ENCODE measurements at places on chromosomes 12 and 14. TPM values are rescaled to one million over a fixed set of nuclear protein-coding genes. Genes with fewer than 3 reads are reported as not detected.

DNA sequence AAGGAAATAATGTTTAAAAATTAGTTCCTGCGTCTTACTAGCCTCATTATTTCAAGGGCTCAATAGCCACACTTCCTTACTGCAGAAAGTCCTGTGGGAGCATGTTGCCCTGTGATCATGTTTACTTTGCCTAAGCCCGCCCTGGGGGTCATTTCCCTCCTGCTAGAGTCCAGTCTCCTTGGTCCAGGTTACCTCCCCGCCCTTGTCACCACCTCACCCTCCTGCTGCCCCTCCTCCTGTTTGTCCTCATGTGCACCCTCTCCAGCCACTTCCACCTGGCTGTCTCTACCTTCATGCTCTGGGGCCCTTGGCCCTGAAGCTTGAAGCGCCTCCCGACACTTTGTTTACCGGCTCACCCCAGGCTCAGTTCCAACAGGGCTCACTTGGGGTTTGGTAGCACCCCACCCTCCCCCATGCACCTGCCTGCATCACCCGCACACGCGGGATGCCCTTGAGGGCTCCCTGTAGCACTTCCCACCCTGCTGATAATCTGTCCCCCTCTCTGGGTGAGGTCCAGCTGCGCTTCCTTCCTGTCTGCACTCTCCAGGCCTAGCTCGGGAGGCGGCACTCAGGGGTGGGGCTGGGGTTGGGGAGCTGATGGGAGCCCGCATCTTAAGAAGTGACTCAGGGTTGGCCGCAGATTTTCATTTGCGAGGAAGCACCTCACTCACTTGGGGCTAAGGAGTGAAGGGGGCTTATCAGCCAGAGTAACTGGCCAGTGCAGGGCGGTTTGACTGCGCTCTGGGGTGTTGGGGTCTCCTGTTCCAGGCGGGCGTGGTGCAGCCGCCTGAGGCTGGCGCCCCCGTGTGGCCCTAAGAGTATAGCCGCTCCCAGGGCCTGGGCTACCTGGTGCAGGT is 40.1 kb downstream of the SMIM41 start:
- peak; percentile 70 for DNase-seq

Gene CD69
- total RNA-seq: 0.25 TPM

DNA sequence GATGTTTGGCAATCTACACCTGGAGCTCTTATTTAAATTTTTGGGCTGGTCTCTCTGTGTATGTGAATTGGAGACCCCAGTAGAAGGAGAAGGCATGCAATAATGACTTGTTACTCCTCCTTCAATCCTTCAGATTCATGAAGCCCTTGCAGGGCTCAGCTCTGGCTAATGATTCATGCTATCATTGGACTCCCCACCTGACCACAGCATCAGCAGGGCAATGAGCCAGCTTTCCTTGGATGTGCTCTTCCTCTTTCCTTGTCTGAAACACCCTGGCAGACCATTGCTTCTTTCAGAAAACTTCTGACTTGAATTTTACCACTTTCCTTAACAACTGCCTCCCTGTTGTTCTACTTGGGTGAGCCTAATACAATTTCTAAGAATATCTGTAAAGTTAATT is 1019.2 kb downstream of the AACS start:
- DNase-seq: peak; percentile 35

- DNase-seq: no peak
Observed at GRCh38 chr14:103314496-103315277, 19.4 kb upstream of the EIF5 start.

Gene NKX2-1
- not detected for total RNA-seq

GRCh38 chr14:92207012-92207927 is 85.5 kb downstream of the CPSF2 start:
- no peak for DNase-seq

DNA sequence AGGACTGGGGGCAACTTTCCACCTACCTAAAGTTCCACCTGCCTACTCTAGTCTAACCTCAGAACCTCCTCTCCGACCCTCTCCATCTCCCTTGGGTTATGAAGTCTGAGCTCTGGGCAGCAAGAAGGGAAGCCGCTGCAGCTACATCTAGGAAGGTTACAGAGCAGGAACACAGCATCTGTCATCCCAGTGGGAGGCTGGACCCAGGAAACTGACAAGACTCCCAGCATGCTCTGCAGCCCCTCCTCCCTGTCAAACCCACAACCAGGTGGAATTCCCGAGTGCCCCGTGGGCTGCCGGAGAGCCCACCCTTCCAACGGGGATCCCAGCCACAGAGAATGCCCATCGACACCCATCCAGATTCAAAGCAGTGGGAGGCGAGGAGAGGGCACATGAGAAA is 2.1 kb downstream of the TESC start:
- no peak for DNase-seq

Gene CLEC4E
- 59.4 TPM for total RNA-seq

Gene NYNRIN
- 2.4 TPM for total RNA-seq

GRCh38 chr14:76697246-76697905 is 63.9 kb upstream of the VASH1 start:
- DNase-seq: no peak

- DNase-seq: peak; percentile 59
Observed at GRCh38 chr14:33068626-33069025, 129.9 kb downstream of the NPAS3 start.

Gene MYH6
- total RNA-seq: not detected

Gene HVCN1
- total RNA-seq: 0.50 TPM

DNA sequence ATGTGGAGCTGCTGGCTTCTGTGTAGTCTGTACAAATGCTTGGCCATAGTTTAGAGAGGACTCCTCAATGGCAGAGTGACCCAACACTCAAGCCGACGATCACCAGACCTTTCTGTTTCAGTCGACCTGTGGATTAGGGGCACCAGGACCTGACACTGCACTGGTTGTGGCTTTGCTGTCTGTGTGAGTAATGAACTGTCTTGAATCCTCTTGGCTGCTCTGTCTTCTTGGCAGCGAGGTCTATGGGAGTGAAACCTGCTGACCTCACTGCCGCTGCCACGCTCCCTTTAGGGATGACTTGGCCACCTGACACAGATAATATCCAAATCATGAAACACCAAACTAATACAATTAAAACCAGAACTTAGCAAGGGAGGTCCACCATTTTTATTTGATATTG is 83.5 kb upstream of the C14orf180 start:
- no peak for DNase-seq

Gene ERH
- 150 TPM for total RNA-seq

DNA sequence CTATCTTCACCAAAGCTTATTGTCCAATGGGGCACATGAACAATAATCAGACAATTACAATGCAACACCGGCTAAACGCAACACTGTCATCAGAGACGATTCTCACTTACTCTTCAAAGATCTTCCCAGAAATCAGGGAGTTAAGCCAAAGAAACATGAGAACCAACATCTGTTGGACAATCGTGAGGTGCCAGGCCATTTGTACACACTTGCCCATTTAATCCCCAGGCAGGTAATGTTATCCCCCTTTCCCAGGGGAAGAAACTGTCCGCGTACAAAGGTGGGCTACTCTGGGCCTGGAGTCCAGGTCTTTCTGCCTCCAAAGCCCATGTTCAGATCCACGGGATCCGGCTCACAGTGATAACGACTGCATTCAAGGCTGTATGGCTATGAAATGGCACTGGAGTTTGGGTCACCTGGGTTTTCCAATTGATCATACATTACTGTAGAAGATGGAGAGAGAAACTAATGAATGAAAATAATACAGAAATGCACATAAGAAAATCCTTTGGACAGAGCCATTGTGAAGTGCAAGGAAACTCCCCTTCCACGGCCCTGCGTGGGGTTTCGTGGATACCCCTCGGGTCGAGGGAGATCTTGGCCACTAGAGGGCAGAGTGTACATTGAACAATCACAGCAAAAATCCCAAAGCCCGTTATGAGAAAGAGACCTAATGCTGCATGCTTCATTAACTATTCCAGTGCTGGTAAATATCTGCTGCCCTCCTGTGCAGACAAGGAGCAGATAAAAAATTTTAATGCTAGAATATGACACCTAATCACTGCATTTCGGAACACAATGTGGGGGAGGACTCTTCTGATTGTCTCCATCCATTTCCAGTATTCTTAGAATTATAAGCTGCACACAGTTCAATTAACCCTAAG is 111.4 kb downstream of the EGLN3 start:
- DNase-seq: peak; percentile 50

GRCh38 chr12:112851024-112851777 is 55.6 kb upstream of the OAS1 start:
- no peak for DNase-seq

GRCh38 chr14:20732477-20732876 is 13.2 kb upstream of the EDDM3A start:
- DNase-seq: no peak

- no peak for DNase-seq
Observed at GRCh38 chr14:47675466-47676314, at the start of gene MDGA2. Gene MDGA2 (minus strand): TSS chr14:47675605.

DNA sequence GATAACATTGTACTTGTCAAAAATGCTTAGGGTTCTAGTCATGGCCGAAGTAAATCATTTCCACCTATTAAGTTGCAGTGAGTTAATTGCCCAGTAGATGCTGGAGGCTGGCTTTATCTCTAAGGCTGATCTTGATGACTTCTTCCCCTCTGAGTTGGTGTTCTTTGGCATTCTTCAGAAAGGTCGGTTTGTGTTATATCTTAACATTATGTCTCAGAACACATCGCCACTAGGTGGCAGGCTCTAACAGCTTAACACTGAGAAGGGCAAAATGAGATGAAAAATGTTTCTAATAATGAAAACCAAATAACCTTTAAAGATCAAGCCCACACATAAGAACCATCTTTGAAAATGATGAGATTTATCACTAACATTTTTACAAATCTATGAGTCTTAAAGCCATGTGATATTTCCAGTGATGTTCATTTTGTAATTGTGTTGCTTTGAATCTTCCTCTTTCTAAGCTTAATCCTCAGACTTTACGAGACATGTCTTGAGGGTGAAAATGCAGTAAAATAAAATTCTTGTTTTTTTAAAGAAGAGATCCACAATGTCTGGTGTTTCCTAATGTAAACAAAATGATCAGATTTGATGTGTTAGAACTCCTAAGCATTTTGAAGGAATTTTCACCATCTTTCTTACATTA is 28.6 kb downstream of the SUDS3 start:
- peak; percentile 40 for DNase-seq

Gene IAPP
- not detected for total RNA-seq

DNA sequence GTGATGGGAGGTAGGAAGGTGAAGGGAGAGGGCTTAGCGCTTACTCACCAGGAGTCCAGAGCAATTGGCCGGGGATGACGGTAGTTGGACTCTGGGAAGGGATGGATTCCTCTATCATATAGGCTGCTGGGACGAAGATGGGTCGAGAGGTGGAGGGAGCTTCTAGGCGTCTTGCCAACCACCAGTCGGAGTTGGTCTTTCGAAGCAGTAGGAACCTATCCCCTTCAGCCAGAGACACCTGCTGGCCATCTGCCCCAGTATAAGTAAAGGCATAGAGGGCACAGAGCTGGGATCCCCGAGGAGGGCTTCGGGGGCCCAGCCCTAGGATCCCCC is 657 bp downstream of the ARHGAP9 start:
- DNase-seq: no peak

GRCh38 chr12:116610971-116611541 is 51.9 kb downstream of the MAP1LC3B2 start:
- DNase-seq: no peak

- peak; percentile 95 for DNase-seq
Observed at GRCh38 chr12:122064025-122064777, 14.4 kb upstream of the MLXIP start.

- DNase-seq: no peak
Observed at GRCh38 chr12:58678753-58679152, 241.6 kb downstream of the LRIG3 start.

DNA sequence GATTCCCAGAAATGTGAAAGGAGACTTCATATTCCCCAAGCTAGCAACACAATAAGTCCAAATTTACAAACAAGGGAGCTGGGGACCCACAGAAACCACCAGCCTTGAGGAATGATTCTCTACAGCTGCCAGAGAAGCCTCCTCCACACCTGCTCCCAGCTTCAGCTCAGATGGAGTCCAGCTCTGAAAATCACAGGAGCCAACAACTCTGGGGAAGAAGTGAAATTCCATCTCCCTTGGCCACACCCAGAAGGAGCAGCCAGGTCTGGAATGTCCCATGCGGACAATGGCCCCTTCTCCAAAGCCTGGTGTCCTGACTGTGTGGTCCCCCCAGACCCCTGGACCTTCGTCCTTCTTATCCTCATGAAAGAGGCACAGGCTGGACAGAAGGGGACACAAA is 45.4 kb downstream of the SYNE3 start:
- no peak for DNase-seq

DNA sequence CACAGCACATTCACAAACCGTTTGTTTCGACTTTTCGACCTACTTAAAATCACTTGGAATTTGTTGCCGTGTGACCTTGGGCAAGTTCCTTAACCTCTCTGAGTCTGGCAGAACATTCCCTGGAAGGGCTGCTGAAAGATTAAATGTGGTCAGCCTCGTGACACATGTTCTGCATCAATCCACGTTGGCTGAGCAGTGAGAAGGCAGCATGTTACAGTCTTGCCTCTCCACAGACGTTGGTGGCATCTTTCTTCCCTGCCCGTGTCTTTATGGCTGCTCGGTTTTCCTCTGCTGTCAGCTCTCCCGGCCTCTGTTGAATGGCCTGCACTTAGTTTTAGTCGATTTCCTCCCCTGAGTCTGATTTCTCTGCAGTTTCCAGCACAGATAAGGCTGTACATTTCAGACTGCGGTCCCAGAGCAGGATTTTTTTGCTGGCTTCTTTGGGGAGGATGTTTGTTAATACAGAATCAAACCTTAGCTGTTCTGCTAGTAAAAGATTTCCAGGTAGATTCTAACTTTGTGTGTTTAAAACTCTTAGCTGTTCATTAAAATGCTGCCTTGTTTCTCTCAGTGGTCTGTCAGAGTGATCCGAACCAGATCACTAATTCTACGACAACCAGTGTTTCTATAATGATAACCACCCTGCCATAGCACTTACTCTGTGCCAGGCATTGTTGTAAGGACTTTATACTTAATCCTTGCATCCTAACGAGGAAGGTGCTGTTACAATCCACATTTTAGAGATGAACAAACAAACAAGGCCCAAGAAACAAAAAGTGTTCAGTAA is 217.1 kb downstream of the CHST11 start:
- DNase-seq: peak; percentile 38

- DNase-seq: peak; percentile 98
Observed at GRCh38 chr12:109462868-109463692, 14.0 kb downstream of the KCTD10 start.

Gene FOXN4
- not detected for total RNA-seq

DNA sequence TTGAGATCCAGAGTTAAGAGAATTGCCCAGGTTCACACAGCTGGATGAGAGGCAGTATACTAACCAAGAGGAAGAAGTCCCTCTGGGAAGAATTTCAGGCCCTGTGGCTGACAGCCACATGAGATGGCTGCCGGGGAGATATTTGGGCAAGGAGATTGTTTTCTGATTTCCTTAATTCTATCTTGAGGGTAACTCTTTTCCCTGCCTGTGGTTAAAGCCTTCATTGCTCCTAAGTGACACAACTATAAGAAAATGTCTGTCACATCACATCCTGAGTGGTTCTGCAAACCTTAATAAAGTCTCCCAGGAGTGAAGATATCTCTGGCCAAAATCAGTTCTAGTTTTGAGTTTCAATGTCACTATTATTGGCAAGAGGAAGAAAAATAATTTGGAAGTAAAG is 9.6 kb downstream of the ARHGDIB start:
- DNase-seq: no peak

- no peak for DNase-seq
Observed at GRCh38 chr12:100221523-100221922, 20.9 kb downstream of the ACTR6 start.

Measured in renal cortical epithelial cell (primary cell).